ENCODE measurements at places on chromosomes 12 and 14.

GRCh38 chr14:71607056-71607455 lies 325.2 kb upstream of the RGS6 start:
- no peak for DNase-seq

DNA sequence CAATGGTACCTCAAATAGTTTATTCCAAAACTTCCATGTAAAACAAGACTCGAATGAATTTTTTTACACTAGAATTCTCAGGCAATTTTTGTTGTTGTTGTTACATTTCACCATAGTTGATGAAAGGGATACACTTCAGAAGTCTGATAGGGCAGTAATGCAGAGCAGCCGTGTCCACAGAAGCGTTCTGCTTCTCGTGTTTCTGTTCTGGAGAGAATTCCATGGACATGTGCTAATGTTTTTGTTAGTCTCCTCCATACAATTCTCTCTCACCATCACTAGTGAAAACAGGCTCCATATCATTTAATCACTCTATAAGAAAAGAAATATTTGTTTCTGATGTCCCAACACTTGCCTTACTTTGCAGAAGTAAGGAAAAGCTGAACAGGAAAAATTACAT lies 606.1 kb downstream of the SLC16A7 start:
- no peak for DNase-seq

GRCh38 chr12:30822385-30823155 lies 67.8 kb upstream of the CAPRIN2 start:
- DNase-seq = no peak

DNA sequence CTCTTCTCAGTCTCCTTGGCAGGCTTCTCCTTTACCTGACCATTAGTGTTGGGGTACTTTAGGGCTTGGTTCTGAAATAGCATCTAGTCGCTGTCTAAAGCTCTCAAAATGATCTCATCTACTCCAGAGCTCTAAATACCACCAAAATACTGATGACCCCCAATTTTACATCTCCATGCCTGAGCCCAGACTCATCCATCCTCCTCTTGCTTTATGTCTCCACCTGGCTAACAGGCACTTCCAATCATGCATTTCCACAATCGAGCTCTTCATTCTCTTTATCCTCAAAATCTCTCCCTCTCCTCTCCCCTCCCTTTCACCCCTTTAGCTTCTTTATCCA lies 40.5 kb upstream of the PTGR2 start:
- DNase-seq = no peak

DNA sequence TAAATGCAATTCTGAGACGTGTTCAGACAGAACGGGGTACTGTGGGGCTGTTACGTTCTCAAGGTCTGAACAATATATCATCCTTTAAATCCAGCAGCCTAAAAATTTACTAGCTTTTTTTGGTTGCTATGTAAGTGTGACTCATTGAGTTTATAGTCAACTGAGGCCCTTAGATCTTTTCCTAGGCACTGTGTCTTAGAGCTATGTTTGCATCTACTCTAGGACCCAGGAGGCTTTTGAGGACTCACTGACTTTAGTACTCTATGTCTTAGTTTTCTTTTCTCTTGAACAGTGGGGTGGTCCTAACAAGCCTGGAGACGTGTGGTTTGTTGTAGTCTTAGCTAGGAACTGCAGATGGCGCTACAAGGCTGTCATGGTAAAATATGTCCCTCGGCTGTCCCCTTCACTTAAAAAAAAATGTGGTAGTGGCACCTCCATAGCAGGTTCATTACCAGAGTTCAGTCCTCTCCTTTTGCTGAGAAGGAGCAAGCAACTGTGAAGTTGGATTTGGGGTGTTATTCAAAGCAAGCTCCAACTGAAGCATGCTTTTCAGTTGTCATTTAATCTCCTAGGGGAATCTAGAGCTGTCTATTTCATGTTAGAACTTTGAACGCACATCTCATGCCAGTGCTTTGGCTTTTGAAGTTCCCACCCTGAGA lies 8.7 kb upstream of the SPATS2 start:
- no peak for DNase-seq

DNA sequence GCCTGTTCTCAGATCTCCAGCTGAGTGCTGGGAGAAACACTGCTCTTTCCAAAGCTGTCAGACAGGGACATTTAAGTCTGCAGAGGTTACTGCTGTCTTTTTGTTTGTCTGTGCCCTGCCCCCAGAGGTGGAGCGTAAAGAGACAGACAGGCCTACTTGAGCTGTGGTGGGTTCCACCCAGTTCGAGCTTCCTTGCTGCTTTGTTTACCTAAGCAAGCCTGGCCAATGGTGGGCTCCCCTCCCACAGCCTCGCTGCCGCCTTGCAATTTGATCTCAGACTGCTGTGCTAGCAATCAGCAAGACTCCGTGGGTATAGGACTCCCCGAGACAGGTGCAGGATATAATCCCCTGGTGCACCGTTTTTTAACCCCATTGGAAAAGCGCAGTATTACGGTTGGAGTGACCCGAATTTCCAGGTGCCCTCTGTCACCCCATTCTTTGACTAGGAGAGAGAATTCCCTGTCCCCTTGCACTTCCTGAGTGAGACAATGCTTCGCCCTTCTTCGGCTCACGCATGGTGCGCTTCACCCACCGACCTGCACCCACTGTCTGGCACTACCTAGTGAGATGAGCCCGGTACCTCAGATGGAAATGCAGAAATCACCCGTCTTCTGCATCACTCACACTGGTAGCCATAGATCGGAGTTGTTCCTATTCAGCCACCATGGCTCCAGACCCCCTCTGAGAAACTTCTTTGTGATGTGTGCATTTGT lies 650.3 kb upstream of the ALG10B start:
- no peak for DNase-seq

GRCh38 chr12:67573566-67573965 lies 75.0 kb upstream of the DYRK2 start:
- no peak for DNase-seq

DNA sequence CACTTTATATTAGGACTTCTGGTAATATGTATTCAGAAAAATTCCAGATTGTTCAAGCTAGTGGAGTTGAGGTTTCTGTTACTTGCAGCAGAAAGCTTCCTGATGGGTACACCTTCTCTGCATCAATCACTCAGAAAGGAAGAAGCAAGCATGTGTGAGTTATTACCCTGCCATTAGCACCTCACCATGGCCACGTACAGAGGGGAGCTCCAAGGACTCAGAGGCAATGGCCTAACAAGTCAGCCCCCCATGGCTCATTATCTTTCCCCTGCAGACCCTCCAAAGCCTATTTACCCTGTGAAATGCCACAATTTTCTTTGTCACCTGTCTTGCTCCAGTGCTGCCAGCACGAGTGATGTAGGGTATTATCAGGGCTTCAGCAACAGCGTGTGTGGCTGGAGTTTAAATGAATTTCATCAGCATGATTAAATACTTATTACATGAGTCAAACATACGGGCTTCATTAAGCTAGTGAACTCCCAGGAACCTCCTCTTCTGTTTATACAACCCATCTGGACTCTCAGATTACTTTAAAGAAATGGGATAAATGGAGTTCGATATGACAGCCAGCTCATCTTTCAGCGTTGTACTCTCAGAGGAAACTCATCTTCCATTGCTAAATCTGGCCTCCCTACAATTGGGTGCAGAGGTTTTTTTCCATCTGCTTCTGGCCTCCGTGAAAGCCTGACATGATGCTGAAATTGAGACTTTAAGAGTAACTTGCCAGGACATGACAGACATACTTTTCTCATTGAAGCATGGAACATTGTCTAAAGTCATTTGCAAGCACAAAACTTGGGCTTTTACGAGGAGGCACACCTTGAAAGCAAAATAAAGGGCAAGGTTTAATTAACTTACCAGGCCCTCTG lies 135.9 kb downstream of the TMEM30B start:
- DNase-seq = no peak

DNA sequence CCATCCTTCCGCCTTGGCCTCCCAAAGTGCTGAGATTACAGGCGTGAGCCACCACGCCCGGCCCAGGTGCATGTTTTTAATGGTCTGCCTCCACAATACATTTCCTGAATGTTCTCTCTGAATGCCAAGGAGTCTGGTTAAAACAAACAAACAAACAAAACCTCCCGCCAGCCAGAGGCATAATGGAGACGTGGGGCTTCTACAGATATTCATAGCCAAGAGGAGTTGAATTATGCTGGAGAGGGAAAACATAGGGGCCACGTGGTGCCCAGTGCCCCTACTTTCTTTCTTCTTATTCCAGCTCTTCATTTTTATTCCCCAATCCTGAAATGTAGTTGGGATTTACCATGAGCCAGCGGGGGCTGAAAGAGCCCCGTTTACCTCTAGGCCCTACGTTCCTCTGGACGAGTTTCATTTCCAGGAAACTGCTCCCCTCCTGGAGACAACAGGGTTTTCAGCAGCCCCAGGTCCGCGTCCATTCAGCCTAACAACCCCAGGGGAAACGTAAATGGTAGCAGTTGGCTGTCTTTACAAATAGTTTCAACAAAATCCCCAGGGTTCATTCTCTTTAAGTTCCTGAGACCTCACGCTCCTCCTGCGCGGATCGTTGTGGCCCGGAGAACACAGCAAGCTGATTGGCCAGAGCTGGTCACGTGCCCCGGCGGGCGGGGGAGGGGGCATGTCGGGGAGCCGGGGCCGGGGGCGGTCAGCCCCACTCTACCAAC lies 108.5 kb upstream of the ESRRB start:
- no peak for DNase-seq

DNA sequence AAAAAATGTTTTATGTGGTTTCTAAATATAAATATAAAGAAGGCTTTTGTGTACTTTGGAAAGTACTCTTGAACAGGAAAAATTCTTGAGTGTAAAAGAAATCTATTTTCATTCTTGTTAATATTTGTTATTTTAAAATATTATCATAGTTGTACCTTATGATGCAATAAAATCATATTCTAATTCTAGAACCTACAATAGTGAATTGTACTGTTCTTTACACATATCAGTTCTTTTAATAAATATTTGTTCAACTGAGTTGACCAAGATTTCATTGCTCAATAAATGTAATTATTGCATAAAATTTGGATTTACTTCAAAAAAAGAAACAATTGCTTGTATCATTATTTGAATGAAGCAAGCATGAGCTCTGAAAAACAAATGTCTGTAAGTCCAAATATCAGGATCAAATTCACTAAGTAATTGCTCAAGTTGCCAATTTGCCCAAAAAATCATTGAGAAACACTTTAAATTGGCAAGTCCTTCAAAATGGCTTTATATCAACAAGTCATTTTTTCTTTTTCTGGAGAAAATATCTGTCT lies 191.6 kb upstream of the SLC16A7 start:
- no peak for DNase-seq

DNA sequence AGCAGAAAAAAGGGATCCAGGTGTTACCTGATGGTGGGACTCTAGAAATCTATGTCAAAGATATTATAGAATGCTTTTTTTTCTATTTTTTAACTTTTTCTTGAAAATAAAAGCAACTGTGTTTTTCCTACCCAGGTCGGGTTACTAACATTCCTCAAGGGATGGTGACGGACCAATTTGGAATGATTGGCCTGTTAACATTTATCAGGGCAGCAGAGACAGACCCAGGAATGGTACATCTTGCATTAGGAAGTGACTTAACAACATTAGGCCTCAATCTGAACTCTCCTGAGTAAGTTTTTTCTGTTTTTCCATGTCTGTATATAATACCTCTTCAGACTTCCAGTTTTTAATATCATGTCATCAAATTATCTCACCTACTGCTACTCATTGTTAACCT lies 27.6 kb upstream of the KCNMB4 start:
- no peak for DNase-seq

DNA sequence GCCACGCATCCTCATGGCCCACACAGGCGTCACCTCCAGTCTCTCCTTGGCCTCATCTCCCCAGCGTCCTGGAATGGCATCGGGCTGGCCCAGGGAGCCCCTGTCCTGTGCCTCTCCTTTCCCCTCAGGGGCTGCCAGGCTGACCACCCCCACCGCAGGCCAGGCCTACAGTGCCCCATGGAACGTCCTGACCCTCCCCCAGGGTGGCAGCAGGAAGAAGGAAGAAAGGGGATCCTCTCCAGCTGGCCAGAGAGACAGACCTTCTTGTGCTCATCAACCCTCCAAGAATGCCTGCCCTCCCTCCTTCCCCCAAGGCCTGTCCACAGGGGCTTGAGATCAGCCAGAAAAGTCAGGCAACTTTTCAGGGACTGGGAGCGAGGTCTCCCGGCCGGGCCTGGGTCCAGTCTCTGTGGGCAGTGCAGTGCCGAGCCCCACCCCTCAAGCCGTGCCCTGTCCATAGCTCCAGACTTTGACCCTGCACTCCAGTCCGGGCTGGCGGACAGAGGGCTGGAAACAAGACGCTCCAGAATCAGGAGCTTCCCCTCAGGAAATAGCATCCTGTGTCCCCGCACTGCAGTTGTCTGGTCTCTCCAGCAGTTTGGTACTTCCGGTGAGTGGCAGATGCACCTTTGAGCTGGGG lies at the start of gene DAO:
TSS of gene DAO (plus strand) at position 478 of the 640 bp plus-strand sequence. CDS start 4,915 bp downstream, outside the sequence.
- no peak for DNase-seq

GRCh38 chr14:93104961-93105360 lies 10.8 kb downstream of the ITPK1 start:
- DNase-seq = no peak

GRCh38 chr14:97536421-97536820 lies 739.2 kb downstream of the VRK1 start:
- DNase-seq = no peak

DNA sequence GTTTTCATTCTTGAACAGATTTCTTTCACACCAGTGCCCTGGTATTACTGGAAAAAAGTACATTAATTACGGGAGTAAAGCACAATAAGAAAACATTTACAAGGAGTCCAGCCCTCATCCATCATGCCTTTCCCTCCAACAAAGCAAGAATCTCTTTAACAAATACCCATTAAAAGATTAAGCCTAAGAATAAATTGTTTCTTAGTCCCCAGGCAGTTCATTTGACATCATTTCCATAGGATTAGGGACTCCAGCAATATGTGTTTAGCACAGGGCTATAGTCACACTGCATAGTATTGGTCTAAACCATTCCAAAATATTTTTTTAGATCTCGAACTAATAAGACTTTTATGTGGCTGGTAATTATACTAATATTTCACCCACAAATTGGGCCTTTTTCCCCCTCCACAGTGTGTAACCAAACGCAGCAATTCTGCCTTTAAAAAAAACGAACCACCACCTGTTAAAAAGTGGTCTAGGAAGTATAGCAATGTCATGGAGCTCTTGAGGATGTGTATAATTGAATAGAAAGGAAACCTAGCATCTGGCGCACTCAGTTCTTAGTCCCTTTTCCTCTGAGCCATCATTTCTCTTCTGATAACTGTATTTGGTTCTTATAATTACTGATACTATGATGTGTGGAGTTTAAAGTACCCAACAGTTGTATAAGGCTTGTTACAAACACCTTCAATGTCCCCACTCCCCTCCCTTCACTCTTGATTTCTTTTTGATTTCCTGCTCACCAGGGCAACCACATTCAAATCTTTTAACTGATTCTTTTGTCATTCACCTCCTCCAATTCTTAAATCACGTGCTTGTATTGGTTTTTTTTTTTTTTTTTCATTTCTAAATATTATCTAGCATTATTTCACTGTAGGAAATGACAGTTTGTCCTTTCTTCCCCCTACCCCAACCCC lies 138.7 kb downstream of the ETV6 start:
- no peak for DNase-seq

All from activated naive CD4-positive, alpha-beta T cell (primary cell).